Stimulated activated CD4-positive, alpha-beta T cell treated with anti-CD3 and anti-CD28 coated beads, Interleukin-4, amount 100 ng/mL, for 48 hours (primary cell): ENCODE measurements at places on chromosomes 3 and 15.

GRCh38 chr3:126022741-126023359 lies 53.9 kb downstream of the ROPN1B start:
- DNase-seq, result no peak

DNA sequence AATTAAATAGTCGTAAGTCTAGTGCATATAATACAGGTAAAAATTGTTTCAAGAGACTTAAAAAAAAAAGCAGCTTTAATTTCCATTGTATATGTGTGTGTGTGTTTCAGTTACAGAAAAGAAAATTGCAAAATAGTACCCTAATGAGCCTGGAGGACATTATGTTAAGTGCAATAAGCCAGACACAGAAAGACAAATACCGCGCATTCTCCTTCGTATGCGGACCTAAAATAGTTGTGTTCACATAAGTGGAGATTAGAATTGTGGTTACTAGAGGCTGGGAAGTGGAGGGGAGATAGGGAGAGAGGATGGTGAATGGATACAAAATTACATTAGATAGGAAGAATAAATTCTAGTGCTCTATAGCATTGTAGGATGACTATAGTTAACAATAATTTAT lies 3.6 kb downstream of the MESD start:
- DNase-seq, result no peak

GRCh38 chr15:41811432-41812195 lies 16.3 kb upstream of the JMJD7 start:
- peak; percentile 57 for DNase-seq

GRCh38 chr3:69178838-69179739 lies 56.7 kb upstream of the LMOD3 start:
- no peak for DNase-seq
